Stomach (tissue), 19 donors: ENCODE measurements at places on chromosomes 16 and 17. TPM values are rescaled to one million over a fixed set of nuclear protein-coding genes. Genes with fewer than 3 reads are reported as not detected.

DNA sequence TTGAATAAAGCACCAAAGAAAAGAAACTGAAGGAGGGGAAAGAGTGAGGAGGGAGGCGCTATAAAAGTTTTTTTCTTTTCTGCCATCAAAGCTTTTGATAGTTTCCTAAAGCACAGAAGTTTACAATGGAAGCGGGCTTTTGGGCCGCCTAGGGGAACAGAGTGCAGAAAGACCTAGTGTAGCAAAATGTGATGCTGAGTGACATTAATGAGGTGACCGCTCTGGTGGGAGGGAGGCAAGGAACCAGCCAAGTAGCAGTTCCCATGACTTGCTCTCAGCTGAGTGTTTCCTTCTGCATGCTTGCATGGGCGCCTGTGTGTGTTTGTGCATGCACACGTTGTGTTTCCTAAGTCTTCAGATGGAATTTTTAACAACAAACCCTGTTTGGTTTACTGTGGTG is 15.5 kb downstream of the MSI2 start:
- no peak for DNase-seq
- no peak overlapping the region for H3K27ac ChIP-seq
- peaks cover 78% of the 10 kb centered on the region for H3K36me3 ChIP-seq
- H3K4me1 ChIP-seq = no peaks in the 10 kb centered on the region
- H3K4me3 ChIP-seq = no peak overlapping the region

DNA sequence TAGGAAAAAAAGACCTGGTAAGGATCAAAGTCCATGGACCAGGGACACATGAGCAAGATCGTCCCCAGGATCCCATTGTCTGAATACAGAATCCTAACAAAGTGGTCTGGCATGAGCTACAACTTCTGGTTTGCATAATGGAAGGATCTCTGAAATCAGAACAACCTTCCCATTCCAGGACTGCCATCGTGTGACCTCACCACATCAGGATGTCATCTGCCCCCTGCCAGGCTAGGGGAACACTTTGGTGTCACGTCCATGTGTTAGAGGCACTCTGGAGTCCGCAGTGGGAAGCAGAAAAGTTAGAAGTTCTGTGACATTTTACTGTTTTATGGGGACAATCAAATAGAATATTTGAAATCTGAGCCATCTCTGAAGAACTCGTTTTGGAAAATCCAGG is 160.7 kb downstream of the RGS9 start:
- H3K27me3 ChIP-seq = peaks cover 4% of the 10 kb centered on the region
- no peak overlapping the region for H3K4me3 ChIP-seq
- H3K27ac ChIP-seq = no peak overlapping the region
- H3K36me3 ChIP-seq = no peaks in the 10 kb centered on the region

GRCh38 chr16:72637306-72637705 is 410.6 kb downstream of the ZFHX3 start:
- H3K4me3 ChIP-seq = no peak overlapping the region
- no peak overlapping the region for H3K27ac ChIP-seq
- peak; percentile 16 for DNase-seq
- H3K4me1 ChIP-seq = no peaks in the 10 kb centered on the region
- H3K36me3 ChIP-seq = no peaks in the 10 kb centered on the region

DNA sequence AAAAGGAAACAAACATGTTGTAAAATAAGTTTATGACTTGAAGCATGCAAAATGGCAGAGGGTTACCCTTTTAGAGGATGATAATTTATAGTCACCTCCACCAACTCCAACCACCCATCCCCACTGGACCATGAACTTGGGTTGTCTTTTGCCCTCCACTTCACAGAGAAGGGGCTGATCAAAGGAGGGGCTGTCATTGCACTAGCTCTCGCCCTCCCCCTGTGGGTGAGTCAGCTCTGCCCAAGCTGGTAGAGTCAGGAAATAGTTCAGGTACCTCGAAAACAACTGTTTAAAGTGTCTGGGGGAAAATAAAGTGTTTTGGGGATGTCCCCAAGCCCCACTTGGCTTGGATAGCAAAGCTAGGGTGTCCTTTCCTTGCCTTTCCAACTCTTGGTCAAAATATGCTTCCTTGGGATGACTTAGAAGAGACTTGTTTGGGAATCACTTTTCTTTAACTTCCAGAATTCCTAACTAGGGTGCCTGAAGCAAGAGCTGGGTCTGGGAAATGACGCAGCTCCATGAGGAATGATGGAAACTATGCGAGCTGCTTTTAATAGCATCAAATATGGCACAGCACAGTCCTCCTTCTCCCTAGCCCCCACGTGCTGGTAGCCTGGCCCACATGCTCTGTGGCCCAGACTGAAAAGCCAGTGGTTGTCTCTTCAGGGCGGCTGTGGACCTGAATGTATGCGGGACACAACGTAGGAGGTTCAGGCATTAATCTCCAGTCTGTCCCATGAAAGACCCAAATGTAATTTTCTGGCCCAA is 40.7 kb downstream of the TBX4 start:
- H3K27ac ChIP-seq = no peak overlapping the region
- H3K4me3 ChIP-seq = no peak overlapping the region
- H3K27me3 ChIP-seq = no peaks in the 10 kb centered on the region
- H3K36me3 ChIP-seq = no peaks in the 10 kb centered on the region
- no peak for DNase-seq

The TELO2 gene
- total RNA-seq = 23.5 TPM

DNA sequence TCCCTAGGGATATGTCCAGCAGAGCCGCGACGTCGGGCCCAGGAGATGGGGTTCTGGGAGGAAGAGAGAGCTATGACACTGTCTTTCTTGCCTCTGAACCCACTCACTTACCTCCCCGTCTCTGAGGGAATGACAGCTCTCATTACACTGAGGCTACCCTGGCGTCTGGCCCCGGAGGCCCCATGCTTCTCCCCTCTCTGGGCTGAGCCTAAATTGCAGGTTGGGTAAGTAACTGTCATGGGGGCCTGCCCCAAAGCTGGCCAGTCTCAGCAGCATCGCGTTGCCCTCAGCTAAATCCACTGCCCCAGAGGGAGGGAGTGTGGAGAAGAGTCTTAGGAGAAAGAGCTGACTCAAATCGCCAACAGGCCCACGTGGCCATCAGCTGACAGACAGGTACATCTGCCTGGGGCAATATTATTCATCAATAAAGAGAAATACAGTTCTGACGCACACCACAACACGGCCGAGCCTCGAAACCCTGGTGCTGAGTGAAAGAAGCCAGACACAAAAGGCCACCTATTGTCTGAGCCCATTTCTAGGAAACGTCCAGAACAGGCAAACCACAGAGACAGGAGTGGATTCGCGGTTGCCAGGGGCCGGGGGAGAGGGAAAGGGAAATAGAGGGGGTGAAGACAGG is 156.4 kb downstream of the C16orf95 start:
- no peak overlapping the region for H3K27ac ChIP-seq
- no peaks in the 10 kb centered on the region for H3K36me3 ChIP-seq
- no peak for DNase-seq
- H3K4me1 ChIP-seq = no peaks in the 10 kb centered on the region
- H3K4me3 ChIP-seq = no peak overlapping the region

GRCh38 chr16:54275956-54276355 is 10.6 kb downstream of the IRX3 start:
- no peak overlapping the region for H3K4me3 ChIP-seq
- peaks cover 6% of the 10 kb centered on the region for H3K4me1 ChIP-seq
- H3K27ac ChIP-seq = no peak overlapping the region

- H3K4me3 ChIP-seq = no peak overlapping the region
- H3K4me1 ChIP-seq = no peaks in the 10 kb centered on the region
- H3K36me3 ChIP-seq = peaks cover 79% of the 10 kb centered on the region
- no peak for DNase-seq
Observed at GRCh38 chr16:69939821-69940585, 11.1 kb upstream of the CLEC18A start.

The RGS9 gene
- 4.3 TPM for total RNA-seq

- H3K4me3 ChIP-seq = no peak overlapping the region
- H3K36me3 ChIP-seq = peaks cover 70% of the 10 kb centered on the region
- no peaks in the 10 kb centered on the region for H3K27me3 ChIP-seq
- DNase-seq = peak; percentile 35
- no peak overlapping the region for H3K27ac ChIP-seq
Observed at GRCh38 chr17:82917699-82918345, 78.0 kb upstream of the ZNF750 start.

- no peak overlapping the region for H3K4me3 ChIP-seq
- no peaks in the 10 kb centered on the region for H3K4me1 ChIP-seq
- peaks cover 20% of the 10 kb centered on the region for H3K36me3 ChIP-seq
- H3K27me3 ChIP-seq = no peaks in the 10 kb centered on the region
- no peak for DNase-seq
Observed at GRCh38 chr17:69098625-69099024, 37.9 kb upstream of the ABCA9 start.

GRCh38 chr17:50283246-50283645 is 9.0 kb downstream of the TMEM92 start:
- H3K4me3 ChIP-seq = no peak overlapping the region
- DNase-seq = no peak
- no peak overlapping the region for H3K27ac ChIP-seq
- H3K36me3 ChIP-seq = no peaks in the 10 kb centered on the region
- H3K4me1 ChIP-seq = peaks cover 7% of the 10 kb centered on the region

DNA sequence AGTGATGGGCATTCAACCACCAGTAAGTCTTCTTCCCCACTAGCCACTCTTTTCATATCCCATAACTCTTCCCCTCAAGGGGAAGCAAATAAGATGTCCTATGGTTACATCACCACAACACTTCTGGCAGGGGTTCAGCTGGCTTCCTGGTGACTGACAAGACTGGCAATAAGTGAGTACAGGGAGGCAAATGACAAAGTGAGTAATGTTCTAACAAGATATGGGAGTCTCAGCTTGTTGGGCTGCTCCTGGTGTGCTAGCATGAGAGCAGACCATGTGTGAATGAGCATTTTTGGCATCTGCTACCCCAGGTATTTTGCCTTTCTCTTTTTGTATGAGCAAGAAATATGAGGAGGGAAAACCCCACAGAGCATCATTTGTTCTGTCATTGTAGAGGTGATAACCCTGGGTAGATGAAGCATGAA is 9.9 kb downstream of the TMIGD1 start:
- no peak overlapping the region for H3K27ac ChIP-seq
- peak; percentile 37 for DNase-seq
- no peaks in the 10 kb centered on the region for H3K27me3 ChIP-seq
- no peaks in the 10 kb centered on the region for H3K36me3 ChIP-seq
- H3K4me1 ChIP-seq = no peaks in the 10 kb centered on the region

The SLC52A1 gene
- not detected for total RNA-seq

- peaks cover 99% of the 10 kb centered on the region for H3K36me3 ChIP-seq
- H3K4me1 ChIP-seq = peaks cover 15% of the 10 kb centered on the region
- no peaks in the 10 kb centered on the region for H3K27me3 ChIP-seq
- no peak for DNase-seq
Observed at GRCh38 chr17:41904242-41904841, 14.4 kb downstream of the ACLY start.

- H3K36me3 ChIP-seq = peaks cover 65% of the 10 kb centered on the region
- H3K4me3 ChIP-seq = no peak overlapping the region
- H3K27ac ChIP-seq = no peak overlapping the region
- no peak for DNase-seq
- H3K27me3 ChIP-seq = no peaks in the 10 kb centered on the region
Observed at GRCh38 chr17:21186399-21187187, 27.4 kb downstream of the TMEM11 start.

GRCh38 chr16:87536795-87537142 is 43.9 kb upstream of the ZCCHC14 start:
- peaks cover 20% of the 10 kb centered on the region for H3K4me1 ChIP-seq
- peak overlapping the region; percentile 0 for H3K4me3 ChIP-seq
- no peaks in the 10 kb centered on the region for H3K36me3 ChIP-seq
- no peak overlapping the region for H3K27ac ChIP-seq
- H3K27me3 ChIP-seq = peaks cover 23% of the 10 kb centered on the region
- no peak for DNase-seq

The EVPL gene
- 89.8 TPM for total RNA-seq

The PLK1 gene
- 35.9 TPM for total RNA-seq

The CCL14 gene
- total RNA-seq = 2.2 TPM

The CD300E gene
- total RNA-seq = not detected

DNA sequence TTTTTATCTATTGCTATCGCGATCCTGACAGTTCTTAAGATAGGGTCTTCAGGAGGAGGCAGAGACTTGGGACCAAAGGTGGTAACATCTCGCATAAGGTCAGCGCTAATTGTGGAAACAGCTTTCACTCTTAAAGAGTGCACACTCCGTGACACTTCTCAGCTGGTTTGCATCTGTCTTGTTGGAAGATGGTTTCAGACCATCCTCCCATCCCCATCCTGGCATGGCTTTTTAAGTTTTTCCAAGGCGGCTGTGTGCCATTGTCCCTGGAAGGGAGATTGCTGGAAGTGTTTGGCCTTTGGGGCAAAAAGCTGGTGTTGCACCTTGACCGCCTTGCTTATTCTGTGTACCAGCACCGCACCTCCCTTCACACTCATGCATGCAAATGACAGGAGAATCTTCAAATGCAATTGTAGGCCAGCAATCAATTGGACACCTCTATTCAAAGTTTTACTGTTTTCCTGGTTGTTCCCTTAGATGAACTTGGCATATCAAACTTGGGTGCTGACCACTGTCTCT is 1.5 kb downstream of the SOCS7 start:
- H3K27me3 ChIP-seq = no peaks in the 10 kb centered on the region
- peak overlapping the region; percentile 85 for H3K4me3 ChIP-seq
- H3K36me3 ChIP-seq = no peaks in the 10 kb centered on the region

GRCh38 chr17:78127239-78127887 is 1.2 kb downstream of the TMC6 start:
- peak overlapping the region; percentile 91 for H3K27ac ChIP-seq
- H3K36me3 ChIP-seq = peaks cover 4% of the 10 kb centered on the region
- peak; percentile 57 for DNase-seq
- H3K4me1 ChIP-seq = peaks cover 89% of the 10 kb centered on the region
- peak overlapping the region; percentile 72 for H3K4me3 ChIP-seq
- no peaks in the 10 kb centered on the region for H3K27me3 ChIP-seq

DNA sequence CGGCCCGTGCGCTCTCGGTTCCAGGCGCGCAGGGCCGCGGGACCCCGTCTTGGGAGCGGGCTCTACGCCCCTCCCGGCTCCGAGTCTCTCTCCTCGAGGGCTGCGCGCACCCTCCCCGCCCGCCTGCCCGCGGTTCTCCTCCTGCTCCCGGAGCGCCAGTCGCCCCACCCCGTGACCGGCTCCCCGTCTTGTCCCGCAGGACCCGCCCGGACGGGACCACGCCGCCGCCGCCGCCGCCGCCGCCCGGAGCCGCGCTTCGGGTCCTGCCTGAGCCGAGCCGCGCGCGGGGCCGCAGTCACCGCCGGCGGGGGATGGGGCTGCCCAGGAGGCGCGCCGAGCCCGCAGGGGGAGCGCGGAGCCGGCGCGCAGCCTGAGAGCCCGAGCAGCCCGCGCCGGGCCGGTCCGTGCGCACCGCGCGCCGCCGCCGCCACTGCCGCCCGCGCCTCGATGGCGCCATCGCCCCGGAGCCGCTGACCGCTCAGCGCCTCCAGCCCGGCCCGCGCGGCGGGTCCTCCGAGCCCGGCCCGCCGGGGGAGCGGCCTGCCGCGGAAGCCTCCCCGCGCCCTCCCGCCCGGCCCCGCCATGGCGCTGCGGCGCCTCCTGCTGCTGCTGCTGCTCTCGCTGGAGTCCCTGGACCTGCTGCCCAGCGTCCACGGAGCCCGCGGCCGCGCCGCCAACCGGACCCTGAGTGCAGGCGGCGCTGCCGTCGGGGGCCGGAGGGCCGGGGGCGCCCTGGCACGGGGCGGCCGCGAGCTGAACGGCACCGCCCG is at the start of gene SHISA6:
Gene SHISA6 (plus strand): TSS at position 373 of the 770 bp plus-strand sequence.
- peak within 1 kb of the TSS; percentile 49 for H3K4me3 ChIP-seq
- H3K27me3 ChIP-seq = peaks cover 53% of the 10 kb centered on the region
- peak; percentile 55 for DNase-seq
- H3K27ac ChIP-seq = peak within 1 kb of the TSS; percentile 39
